ENCODE measurements at places on chromosomes 4 and X. TPM values are rescaled to one million over a fixed set of nuclear protein-coding genes. Genes with fewer than 3 reads are reported as not detected.

DNA sequence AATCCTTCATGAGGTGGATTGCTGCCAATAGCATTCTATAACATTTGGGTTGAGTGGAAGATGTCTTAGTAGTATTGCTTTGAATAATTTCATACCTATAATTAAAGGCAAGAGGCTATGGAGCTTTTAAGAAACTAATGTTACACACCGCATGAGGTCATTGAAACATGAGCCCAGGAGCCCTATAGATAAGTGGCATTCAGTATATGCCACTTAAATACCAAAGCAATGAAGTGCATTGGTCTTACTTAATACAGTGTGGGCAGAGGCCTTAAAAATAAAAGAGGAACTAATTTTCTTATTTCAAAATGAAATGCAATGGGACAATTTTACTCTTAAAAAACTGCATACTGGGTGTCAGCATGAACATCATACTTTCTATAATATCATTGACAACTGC lies 47.5 kb downstream of the SPATA18 start:
- H3K27ac ChIP-seq: no peak overlapping the region
- no peaks in the 10 kb centered on the region for H3K36me3 ChIP-seq
- H3K27me3 ChIP-seq: no peaks in the 10 kb centered on the region

GRCh38 chr4:110795971-110796370 lies 173.1 kb upstream of the PITX2 start:
- H3K36me3 ChIP-seq: no peaks in the 10 kb centered on the region
- DNase-seq: no peak
- no peak overlapping the region for H3K27ac ChIP-seq

DUSP21 gene
- total RNA-seq: not detected

GRCh38 chrX:70016513-70016912 lies 33.2 kb downstream of the AWAT2 start:
- no peaks in the 10 kb centered on the region for H3K4me1 ChIP-seq
- H3K27me3 ChIP-seq: no peaks in the 10 kb centered on the region
- no peak for DNase-seq
- no peaks in the 10 kb centered on the region for H3K36me3 ChIP-seq

DNA sequence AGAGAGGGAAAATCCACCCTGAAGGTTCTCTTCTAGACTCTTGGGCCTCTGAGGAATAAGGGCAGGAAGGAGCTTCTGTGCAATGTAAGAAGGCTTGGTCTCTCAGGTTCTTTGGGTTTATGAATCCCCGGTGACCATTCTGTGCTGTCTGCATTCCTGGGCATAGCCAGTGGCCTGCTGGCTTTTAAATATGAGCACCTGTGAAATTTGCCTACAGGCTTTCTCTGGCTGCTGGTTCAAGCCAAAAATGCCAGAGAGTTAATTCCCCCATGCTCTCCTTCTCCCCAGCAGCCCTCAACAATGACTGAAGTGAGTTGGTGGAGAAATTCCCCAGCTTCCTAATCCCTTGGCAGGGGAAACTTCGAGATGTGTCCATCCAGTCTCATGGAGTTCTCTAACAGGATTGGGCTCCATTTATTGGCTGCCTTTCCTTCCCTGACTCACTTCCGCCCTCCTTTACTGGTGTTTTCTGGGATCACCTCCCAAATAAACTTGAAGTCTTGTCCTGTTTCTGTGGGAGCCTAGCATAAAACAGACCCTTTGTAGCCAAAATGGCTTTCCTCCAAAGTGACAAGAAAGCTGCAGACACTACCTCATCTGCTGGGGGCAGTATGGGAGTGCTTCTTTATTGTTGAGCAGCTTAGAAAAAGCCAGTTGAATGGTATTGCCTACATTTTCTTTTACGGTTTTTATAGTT lies 179.4 kb upstream of the CASK start:
- H3K4me1 ChIP-seq: no peaks in the 10 kb centered on the region
- H3K4me3 ChIP-seq: no peak overlapping the region
- H3K27me3 ChIP-seq: no peaks in the 10 kb centered on the region

- no peak overlapping the region for H3K27ac ChIP-seq
- no peaks in the 10 kb centered on the region for H3K27me3 ChIP-seq
- no peaks in the 10 kb centered on the region for H3K36me3 ChIP-seq
- DNase-seq: no peak
- H3K4me3 ChIP-seq: no peak overlapping the region
- no peaks in the 10 kb centered on the region for H3K4me1 ChIP-seq
Measured at GRCh38 chr4:26478330-26478729, 12.0 kb downstream of the CCKAR start.

DNA sequence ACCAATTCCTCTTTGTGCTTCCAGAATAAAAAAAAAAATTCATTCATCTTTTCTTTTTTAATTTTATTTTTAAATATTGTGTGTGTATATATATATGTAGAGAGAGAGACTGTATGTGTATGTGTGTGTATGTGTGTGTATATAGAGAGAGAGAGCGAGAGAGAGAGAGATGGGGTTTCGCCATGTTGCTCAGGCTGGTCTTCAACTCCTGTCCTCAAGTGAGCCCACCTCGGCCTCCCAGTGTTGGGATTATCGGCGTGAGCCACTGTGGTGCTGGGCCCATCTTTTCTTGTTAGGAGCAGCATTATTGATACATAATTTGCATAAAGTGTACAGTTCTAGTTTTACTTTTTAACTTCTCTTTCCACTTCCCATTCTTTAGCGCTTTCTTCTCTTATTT lies 33.6 kb downstream of the KDM6A start:
- no peaks in the 10 kb centered on the region for H3K4me1 ChIP-seq
- H3K4me3 ChIP-seq: no peak overlapping the region
- H3K36me3 ChIP-seq: no peaks in the 10 kb centered on the region
- H3K27me3 ChIP-seq: no peaks in the 10 kb centered on the region

- no peaks in the 10 kb centered on the region for H3K36me3 ChIP-seq
- no peak overlapping the region for H3K27ac ChIP-seq
- H3K4me3 ChIP-seq: no peak overlapping the region
- H3K4me1 ChIP-seq: peaks cover 3% of the 10 kb centered on the region
Measured at GRCh38 chr4:125303821-125304220, 10.9 kb upstream of the FAT4 start.

DNA sequence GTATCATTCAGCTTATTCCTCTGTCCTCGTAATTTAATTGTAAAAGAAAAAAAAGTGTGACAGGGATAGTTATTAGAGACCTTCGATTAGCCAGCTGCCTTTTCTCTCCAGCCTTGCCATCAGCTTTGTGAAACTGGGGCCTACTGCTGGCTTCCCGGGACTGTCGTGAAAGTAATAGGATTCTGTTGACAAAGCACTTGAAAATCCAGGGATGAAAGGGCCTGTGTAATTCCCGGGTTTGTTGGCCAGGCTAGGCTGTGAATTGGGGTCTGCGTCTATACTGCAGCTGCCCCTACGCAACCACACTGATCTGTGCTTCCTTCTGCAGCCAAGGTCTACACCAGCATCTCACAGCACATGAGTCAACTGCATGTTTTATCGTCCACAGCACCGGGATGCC lies 120.4 kb upstream of the SCML1 start:
- no peaks in the 10 kb centered on the region for H3K27me3 ChIP-seq
- no peaks in the 10 kb centered on the region for H3K36me3 ChIP-seq
- H3K4me1 ChIP-seq: no peaks in the 10 kb centered on the region
- no peak overlapping the region for H3K27ac ChIP-seq
- no peak overlapping the region for H3K4me3 ChIP-seq

- H3K27ac ChIP-seq: no peak overlapping the region
- H3K27me3 ChIP-seq: no peaks in the 10 kb centered on the region
- H3K4me3 ChIP-seq: no peak overlapping the region
- DNase-seq: peak; percentile 62
Measured at GRCh38 chrX:38278682-38279081, 48.6 kb downstream of the RPGR start.

DNA sequence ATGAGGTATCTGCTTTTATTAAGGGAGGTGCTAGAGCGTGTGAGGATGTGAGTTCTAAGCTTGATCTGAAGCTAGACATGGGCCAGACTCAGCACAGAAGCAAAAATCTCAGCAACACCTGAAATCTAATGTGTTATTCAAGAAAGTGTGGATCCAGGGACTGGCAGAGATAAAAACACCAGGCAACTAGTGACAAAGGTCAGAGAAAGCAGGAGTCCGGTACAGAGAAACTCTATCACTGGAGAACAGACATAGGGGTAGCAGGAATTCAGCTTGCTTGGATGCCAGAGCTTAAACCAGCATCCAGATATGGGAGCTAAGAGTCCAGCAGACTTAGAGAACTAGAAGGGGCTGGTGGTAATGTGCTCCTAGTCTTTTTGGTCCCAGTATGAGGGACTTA lies 34.0 kb downstream of the VCX start:
- no peaks in the 10 kb centered on the region for H3K27me3 ChIP-seq
- H3K36me3 ChIP-seq: no peaks in the 10 kb centered on the region
- no peak overlapping the region for H3K27ac ChIP-seq
- no peak for DNase-seq
- no peak overlapping the region for H3K4me3 ChIP-seq
- H3K4me1 ChIP-seq: no peaks in the 10 kb centered on the region

NSDHL gene
- total RNA-seq: 16.7 TPM

DNA sequence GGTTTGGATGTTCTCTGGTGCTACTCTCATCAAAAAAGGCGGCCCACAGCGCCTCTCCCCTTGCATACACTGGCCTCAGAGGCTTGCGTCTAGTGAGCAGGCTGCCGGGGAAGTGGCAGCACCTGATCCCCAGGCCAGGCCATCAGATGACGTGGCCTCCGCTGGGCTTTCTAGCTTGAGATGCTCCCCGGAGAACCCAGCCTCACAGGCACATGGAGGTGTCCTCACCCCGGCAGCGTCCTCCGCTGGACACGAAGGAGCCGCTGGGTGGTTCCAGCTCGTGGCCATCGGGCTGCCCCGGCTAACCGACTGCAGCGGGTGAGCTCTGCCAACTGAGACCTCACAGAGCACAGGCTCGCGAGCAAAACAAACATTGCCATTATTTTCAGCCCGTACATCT lies 12.8 kb downstream of the IRAK1 start:
- H3K4me1 ChIP-seq: peaks cover 5% of the 10 kb centered on the region
- no peak for DNase-seq
- H3K36me3 ChIP-seq: peaks cover 3% of the 10 kb centered on the region
- H3K4me3 ChIP-seq: no peak overlapping the region
- H3K27ac ChIP-seq: no peak overlapping the region

ZCCHC12 gene
- under 0.01 TPM for total RNA-seq

DNA sequence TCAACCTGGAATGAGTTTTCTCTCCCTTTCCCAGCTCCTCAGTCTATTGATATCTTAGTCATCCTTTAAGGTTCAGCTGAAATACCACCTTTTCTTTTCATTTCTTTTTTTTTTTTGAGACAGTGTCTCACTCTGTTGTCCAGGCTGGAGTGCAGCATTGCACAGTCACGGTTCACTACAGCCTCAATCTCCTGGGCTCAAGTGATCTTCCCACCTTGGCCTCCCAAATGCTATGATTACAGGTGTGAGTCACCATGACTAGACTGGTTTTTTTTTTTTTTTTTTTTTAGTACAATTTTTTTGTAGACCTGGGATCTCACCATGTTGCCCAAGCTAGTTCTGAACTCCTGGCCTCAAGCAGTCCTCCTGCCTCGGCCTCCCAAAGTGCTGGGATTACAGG lies 28.9 kb downstream of the AFF1 start:
- H3K27me3 ChIP-seq: no peaks in the 10 kb centered on the region
- peaks cover 14% of the 10 kb centered on the region for H3K4me1 ChIP-seq
- peak; percentile 44 for DNase-seq

XAGE1A gene
- not detected for total RNA-seq

SPINK2 gene
- total RNA-seq: not detected

ADGRG4 gene
- total RNA-seq: not detected

DNA sequence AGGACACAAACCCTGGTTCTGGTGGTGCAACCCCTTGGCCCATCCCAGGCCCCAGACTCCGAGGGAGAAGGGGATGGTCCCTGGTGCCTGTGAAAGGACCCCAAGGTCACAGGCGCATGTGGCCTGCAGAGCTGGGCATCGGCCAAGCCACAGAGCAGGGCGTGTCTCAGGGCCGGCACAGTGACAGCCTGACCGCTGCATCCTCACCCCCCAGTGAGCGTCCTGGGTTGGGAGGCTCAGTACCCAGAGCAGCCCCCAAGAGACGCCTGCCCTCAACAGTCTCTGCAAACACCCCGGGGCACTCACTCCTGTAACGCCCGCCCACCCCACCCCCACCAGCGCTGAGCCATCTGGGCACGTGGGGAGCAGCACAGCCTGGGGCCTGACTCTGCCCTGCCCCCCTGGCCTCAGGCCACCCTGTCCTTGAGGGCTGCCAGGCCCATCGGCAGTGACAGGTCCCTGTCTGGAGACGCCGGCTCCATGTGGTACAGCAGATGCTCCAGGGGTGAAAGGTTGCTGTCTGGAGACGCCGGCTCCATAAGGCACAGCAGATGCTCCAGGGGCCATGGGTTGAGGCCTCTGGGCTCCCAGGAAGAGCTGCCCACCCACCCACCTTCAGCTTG lies 24.5 kb upstream of the CPLX1 start:
- H3K27me3 ChIP-seq: no peaks in the 10 kb centered on the region
- no peak overlapping the region for H3K27ac ChIP-seq
- peaks cover 3% of the 10 kb centered on the region for H3K4me1 ChIP-seq
- DNase-seq: no peak

AMTN gene
- total RNA-seq: not detected

SSX2 gene
- not detected for total RNA-seq

DNA sequence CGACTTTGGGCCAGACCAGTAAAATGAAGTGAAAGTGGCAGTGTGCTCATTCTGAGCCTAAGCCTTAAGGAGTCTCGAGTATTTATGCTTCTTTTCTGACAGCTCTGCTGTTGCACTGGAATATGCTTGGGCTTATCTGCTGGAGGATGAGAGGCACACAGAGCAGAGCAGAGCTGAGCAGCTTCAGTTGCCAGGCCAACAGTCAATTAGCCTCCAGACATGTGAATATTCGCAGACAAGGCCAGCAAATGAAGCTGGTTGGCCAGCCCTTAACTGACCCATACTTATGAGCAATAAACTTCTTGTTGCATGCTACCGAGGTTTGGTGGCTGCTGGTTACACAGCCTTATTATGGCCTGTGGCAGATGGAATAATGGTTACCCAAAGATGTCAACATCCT lies 203.0 kb upstream of the GEMIN8 start:
- no peaks in the 10 kb centered on the region for H3K27me3 ChIP-seq
- DNase-seq: no peak
- H3K27ac ChIP-seq: no peak overlapping the region
- H3K4me1 ChIP-seq: no peaks in the 10 kb centered on the region
- H3K36me3 ChIP-seq: no peaks in the 10 kb centered on the region

Data from fibroblast of lung (primary cell).